GM04504 (cell line): ENCODE measurements at places on chromosomes 4 and X.
A peak's percentile ranks its signal among the peaks of the same experiment; 100 is the strongest.

DNA sequence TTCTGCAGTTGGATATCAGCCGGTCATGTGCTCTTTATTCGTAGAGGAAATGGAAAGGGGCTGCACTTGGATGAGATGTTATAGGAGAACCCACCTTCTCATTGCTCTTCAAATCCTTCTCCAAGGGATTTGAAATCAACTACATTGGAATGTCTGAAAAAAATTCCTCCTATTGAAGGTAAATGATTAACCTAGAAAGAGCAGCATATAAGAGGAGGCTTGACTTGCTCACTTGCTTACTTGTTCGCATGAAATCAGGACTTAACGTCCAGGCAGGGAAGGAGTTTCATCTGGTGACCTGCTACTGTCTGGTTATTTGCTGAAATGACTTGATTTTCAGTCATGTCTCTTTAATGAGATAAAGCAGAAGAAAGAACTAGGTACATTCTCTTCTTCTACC is 338.4 kb upstream of the NOCT start:
- DNase-seq, result no peak

- no peak for DNase-seq
These were observed 108.9 kb downstream of the AFAP1 start for GRCh38 chr4:7830747-7831146.

DNA sequence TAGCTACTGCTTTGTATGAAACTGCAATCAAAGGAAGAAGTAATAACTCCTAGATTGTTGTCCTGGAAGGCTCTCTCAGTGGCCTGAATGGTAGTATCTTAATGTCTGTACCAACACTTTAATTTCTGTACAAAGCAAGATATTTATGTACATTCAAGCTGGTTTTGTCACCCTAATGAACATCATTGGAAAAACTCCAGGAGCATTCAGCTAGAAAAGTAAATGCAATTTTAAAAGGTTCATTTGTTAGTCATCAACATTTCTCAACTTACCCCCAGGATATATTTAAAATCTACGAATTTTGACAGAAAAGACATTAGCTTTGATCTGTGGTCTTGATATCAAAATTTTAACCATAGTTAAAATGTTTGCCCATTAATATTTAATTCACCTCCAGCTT is 80.0 kb upstream of the FGF13 start:
- peak; percentile 10 for DNase-seq

DNA sequence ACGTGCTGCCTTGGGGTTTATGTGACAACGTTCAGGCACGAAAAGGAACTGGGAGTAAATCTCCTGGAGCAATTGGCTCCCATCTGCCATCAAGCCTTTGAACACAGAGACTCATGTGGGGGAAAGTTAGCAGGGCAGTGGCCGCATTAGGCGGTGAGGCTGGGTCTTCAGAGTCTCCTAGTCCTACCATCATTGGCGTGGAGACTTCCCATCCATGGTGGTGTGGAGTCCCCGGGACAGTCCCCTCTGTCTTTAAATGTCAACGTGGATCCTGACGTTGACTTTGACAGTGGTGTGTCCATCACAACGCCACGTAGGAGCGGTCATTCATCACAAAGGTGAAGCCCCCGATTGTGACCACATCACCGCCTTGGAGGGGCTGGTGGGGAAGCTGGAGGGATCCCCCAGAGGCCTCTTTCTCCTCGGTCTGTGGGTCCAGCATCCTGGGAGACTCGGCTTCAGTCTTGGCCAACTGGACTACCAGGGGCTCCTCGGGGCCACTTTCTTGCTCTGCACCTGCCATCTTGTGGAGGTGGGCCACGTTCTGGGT is 21.8 kb downstream of the CRLF2 start:
- no peak for DNase-seq

DNA sequence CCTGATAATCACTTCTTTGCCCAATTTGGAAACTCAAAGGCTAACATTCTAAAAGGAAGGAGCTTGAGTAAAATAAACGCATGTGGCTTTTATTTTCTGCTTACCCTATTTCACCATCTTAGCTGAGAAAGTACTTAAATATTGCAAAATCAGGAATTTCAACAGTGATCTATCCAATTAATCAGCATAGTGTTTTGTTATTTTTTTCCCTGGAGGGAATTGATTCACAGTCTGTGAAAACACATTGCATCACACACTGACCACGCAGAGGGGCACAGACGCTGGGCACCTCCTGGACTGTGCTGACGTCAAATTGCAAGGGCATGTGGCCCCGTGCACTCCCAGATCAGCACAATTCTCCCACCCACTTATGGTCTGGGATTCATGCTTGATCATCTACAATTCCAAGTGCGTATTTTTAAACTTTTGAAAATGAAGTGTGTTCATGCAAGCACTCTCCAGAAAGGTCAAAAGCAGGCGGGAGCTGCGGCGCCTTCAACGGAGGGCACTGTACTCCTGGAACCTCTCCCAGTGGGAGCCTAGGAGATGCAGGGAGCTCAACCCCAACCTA is 320.6 kb upstream of the PPARGC1A start:
- DNase-seq, result peak; percentile 57

GRCh38 chr4:119797238-119797894 is 168.8 kb upstream of the PDE5A start:
- no peak for DNase-seq

DNA sequence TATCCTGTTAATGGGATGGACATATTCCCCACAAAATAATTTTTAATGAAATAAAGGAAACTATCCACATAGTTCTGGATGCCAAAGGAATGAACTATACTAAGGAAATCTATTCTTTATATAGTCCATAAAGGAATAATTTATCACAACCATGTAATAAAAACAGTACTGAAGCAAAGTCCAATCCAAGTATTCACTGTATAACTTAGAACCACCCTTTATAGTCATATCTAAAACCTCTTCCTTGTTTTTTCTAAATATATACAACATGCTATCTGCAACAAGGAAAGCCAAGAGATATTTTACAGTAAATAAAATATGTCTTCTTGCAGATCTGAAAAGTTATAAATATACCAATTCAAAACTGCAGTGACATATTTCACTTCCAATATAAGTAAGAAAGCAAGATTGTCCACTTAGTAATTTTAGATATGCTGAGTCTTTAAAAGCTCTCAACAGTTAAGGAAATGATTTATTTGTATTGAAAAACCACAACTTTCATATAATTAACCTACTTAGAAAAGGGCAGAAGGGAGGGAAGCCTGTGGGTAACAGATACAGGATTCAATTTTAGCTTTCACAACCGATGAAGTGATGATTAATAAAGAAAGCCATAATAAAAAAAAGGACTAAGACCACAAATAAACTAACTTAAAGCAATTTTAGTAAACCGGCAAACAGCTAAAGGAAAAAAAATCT is 8.0 kb downstream of the NR3C2 start:
- no peak for DNase-seq

DNA sequence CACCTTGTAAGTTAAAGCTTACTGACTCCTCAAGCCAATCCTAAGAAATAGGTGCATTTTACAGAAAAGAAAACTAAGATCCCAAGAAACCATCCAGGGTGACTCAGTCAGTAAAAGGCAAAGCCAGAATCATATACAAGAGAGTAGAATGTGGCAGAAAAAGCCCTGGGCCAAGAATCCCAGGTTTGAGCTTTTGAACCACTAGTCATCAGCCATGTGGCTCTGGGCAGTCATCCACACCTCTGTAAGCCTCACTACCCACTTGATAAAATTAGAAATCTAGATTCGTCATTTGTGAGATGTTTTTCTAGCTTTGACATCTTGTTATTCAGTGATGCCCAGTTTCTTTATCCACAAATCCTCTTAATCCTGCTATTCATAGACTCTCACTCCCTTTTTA is 122.2 kb upstream of the PDE5A start:
- DNase-seq, result no peak

- no peak for DNase-seq
These were observed 109.1 kb downstream of the PHEX start for GRCh38 chrX:22141047-22141730.

GRCh38 chr4:121697564-121697963 is 784 bp upstream of the ANXA5 start:
- no peak for DNase-seq

- no peak for DNase-seq
These were observed 811 bp downstream of the TMEM187 start for GRCh38 chrX:153973127-153974002.

- no peak for DNase-seq
These were observed 163.6 kb downstream of the ZNF674 start for GRCh38 chrX:46381630-46382029.

DNA sequence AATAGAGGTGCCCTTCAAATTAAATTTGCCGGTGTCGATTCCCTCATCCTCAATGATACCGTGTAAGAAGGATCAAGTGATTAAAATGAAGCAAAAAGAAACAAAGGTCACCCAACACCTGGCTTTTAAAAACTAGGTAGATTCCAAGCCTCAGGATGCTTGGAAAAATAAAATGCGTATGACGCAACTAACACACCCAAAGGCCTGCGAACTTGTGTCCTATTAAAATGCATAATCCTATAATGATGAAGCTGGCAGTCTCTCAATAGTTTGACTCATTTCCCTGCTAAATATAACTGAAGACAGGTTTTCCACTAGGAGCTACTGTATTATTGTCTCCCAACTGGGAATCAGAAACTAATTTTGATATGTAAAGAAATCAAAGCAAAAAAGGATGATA is 263.2 kb downstream of the DHX15 start:
- peak; percentile 5 for DNase-seq

DNA sequence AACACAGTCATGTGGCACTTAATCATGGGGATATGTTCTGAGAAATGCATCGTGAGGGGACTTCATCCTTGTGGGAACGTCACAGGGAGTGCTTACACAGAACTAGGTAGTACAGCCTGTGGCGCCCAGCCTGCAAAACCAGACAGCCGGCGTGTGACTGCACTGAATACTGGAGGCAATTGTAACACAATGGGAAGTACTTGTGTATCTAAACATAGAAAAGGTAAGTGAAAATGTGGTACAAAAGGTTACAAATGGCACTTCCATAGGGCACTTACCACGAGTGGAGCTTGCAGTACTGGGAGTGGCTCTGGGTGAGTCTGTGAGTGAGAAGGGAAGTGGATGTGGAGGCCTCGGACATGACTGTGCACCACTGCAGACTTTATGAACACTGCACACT is 5.2 kb downstream of the TLR3 start:
- DNase-seq, result no peak

GRCh38 chr4:67632492-67632891 is 68.5 kb downstream of the UBA6 start:
- DNase-seq, result no peak

- DNase-seq, result no peak
These were observed 30.6 kb downstream of the PCDH19 start for GRCh38 chrX:100379388-100379986.

- no peak for DNase-seq
These were observed 26.1 kb downstream of the OTOP1 start for GRCh38 chr4:4200624-4201023.

DNA sequence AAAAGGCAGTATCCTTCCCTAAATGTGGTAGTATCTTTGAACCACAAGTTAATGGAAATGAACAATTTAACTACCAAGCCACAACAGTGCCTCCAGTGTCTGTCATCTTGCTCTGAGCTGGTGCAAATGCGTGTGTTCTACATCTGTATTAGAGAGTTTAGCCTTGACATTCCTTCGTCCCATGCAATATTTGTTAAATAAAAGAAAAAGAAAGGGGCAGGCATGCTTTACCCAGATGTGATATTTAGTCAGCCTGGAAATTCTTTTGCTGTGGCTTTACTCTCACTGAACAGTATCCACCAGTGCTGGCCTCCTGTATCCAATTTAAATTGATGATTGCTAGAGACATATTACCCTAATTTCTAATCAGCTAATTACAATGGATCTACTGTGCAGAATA is 310.5 kb downstream of the CFAP299 start:
- no peak for DNase-seq

GRCh38 chrX:107709266-107709806 is 66.3 kb downstream of the TSC22D3 start:
- no peak for DNase-seq
